Activated naive CD8-positive, alpha-beta T cell treated with anti-CD3 and anti-CD28 coated beads, Interleukin-2, amount 10 ng/mL, durations not matched to agents 7 days and 5 days (primary cell): ENCODE measurements at places on chromosomes 6 and 20.

DNA sequence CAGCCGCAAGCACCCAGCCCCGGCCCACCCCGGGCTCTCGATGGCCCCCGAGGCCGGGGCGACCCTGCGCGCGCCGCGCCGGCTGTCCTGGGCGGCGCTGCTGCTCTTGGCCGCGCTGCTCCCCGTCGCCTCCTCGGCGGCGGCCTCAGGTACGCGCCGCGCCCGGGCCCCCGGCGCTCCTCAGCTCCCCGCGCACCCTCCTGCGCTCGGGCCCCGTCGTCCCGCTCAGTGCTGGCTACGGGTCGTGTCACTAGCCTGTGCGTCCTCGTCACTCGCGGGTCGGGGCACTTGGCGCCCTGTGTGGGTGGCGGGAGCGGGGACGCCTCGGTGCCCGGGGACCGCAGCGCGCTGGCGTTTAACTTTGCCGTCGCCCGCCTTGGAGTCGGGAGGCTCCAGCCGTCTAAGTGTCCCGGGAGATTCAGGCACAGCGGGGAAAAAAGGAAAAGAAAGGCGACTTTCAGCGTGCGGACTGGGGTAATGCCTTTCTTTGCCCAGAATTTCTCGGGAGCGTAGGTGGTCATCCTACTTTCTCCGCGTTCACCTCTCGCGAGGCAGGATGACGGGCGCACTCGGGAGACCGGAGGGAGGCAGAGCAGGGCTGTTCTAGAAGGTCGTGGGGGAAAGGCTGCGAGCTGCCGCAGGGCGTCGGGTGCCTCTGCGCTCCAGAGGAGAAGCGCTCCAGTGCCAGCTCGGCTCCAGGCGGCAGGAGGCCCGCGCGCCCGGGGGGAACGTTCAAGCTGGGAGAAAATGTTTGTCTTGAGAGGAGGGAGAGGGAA lies 545 bp downstream of the FNDC1 start:
- DNase-seq: peak; percentile 49

GRCh38 chr20:62159839-62160238 lies 16.3 kb downstream of the SS18L1 start:
- no peak for DNase-seq

DNA sequence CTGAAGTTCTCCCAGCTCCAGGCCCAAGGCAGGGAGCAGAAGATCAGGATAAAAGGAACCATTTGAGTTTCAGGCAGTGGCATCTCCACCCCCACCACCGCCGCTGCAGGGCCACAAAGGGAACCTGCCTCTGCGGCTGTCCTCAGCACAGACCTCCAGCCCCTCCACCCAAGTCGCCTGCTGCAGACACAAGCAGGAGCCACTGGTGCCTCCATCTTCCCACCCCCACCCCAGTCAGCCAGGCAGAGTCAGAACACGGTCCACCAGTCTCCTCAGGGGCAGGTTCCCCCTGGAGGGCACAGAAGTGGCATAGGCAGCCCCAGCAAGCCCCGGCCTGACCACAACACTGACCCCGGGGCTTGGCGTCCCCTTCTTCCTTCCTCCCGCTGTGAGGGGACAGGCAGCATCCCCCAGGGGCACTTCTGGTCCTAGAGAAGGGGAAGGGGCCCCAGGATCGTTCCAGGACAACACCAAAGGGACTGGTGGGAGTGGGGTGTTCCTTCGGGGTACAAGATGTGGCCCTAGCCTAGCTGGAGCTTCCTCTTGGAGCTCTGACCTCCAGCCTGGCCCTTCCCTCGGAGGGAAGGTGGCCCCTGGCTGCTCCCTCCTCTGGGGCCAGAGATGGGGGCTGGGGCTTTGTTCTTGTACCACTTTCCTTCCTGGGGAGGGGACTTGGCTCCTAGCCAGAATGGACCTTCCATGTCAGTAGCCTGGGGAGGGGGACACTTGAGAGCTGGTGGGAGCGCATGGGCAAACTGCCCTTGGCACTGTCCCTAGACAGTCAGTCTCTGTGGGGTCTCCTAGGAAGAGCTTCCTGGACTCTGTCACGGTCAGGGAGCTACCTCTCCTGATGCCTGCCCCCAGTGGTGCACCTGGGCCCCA lies 36.0 kb downstream of the YTHDF1 start:
- no peak for DNase-seq

- DNase-seq: no peak
Measured at GRCh38 chr6:170438861-170439260, 114.2 kb downstream of the PSMB1 start.

DNA sequence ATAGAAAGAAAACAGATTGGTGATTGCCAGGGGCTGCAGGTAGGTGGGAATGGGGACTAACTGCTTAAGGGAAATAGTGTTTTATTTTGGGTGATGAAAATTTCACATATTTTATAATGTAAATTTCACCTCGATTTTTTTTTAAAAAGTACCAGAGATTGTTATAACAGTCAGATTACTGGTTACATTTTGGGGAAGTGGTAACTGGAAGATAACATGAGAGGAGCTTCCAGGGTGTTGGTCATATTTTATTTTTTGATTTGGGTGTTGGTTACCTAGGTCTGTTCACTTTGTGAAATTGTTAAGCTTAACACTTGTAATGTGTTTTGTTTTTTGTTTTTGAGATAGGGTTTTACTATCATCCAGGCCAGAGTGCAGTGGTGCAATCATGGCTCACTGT lies 17.2 kb upstream of the CRIP3 start:
- no peak for DNase-seq

- no peak for DNase-seq
Measured at GRCh38 chr20:35598476-35598875, 17.2 kb upstream of the SPAG4 start.

GRCh38 chr6:96101564-96101963 lies 85.8 kb downstream of the FUT9 start:
- DNase-seq: no peak

DNA sequence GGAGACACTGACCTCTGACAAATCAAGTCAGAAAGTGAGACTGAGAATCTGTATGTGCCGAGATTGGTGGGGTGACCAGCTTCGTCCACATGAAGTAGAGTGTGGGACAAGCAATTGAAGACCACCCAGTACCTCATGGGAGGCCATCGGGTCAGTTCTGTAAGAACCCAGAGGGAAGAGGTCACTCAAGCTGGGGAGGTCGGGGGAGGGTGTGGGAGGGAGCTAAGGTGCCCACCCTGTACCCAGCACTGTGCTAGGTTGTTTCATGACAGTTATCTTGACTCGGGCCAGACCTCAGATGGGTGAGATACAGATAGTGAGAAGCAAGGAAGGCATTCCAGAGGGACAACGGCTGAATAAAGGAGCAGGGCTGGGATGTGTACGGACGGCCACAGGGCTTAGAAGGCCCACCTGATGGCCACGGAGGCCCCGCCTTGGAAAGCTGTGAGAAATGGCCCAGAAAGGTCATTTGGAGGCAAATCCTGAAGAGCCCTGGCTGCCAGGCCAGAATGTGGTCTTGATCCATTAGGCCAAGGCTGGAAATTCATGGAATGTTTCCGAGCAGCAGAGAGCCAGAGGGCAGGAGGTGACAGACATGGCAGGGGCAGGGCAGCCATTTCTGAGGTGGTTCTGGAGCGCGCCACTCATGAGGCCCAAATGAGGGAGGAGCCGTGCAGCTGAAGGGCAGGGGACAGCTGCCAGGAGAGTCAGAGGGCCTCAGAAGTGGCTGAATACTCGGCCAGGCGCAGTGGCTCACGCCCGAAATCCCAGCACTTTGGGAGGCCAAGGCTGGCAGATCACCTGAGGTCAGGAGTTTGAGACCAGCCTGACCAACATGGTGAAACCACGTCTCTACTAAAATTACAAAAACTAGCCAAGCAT lies 7.7 kb downstream of the MMP24OS start:
- DNase-seq: no peak

DNA sequence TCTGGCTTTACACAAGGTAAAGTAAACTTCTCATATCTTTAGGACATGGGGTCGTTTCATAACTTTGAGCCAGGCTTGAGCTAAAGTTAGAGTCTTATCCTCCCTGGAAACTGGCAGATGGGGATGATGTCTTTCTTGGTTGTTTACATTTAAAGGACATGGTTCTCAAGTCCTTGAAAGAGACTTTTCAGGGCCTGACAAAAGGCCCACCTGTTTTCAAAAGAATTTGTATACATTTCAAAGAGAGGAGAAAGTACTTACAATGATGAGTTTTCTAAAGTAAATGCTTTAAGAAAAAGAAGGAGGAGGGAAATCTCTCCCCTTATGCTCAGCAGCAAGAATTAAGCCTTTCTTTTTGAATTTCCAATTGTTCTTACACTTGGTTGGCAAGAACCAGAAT lies 45.7 kb upstream of the TINAG start:
- DNase-seq: no peak
